Fibroblast of skin of back (primary cell): ENCODE measurements at places on chromosomes 11 and 22.
A peak's percentile ranks its signal among the peaks of the same experiment; 100 is the strongest.

- DNase-seq, result no peak
These were observed 224.2 kb downstream of the CEP164 start for GRCh38 chr11:117551761-117552343.

- no peak for DNase-seq
These were observed 768.8 kb downstream of the NTM start for GRCh38 chr11:132139181-132139580.

DNA sequence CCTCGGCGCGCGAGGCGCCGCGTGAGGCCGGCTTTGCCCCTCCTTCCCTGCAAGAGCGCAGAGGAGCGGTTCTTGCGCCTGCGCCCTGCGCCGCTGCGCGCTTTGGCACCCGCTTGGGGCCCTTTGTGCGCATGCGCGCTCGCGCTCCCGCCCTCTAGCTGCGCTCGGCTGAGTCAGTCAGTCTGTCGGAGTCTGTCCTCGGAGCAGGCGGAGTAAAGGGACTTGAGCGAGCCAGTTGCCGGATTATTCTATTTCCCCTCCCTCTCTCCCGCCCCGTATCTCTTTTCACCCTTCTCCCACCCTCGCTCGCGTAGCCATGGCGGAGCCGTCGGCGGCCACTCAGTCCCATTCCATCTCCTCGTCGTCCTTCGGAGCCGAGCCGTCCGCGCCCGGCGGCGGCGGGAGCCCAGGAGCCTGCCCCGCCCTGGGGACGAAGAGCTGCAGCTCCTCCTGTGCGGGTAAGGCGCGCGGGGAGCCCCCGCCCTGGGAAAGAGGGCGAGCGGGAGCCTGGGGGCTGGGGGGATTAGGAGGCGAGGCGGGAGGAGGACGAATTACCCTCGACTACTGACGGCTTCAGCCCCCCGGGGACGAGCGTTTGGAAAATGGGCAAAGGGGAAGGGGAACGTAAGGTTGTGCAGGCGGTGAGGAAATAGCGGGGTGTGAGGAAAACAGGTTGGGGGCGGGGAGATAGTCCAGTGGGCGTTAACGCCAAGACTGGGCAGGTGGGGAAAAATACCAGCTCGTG lies at the start of gene RTN3:
TSS of gene RTN3 (plus strand) at position 180 of the 745 bp plus-strand sequence. CDS start at position 317, 137 bp downstream.
- peak; percentile 96 for DNase-seq

- DNase-seq, result peak; percentile 61
These were observed 130.5 kb upstream of the ANO3 start for GRCh38 chr11:26201411-26201810.

GRCh38 chr11:8694137-8694536 lies 11.5 kb downstream of the RPL27A start:
- no peak for DNase-seq

- no peak for DNase-seq
These were observed 108.8 kb downstream of the NXPE2 start for GRCh38 chr11:114787126-114787525.

GRCh38 chr11:57842873-57843272 lies 81.3 kb downstream of the CTNND1 start:
- DNase-seq, result no peak

- no peak for DNase-seq
These were observed 9.3 kb downstream of the ATP5MGL start for GRCh38 chr22:42630901-42631602.

DNA sequence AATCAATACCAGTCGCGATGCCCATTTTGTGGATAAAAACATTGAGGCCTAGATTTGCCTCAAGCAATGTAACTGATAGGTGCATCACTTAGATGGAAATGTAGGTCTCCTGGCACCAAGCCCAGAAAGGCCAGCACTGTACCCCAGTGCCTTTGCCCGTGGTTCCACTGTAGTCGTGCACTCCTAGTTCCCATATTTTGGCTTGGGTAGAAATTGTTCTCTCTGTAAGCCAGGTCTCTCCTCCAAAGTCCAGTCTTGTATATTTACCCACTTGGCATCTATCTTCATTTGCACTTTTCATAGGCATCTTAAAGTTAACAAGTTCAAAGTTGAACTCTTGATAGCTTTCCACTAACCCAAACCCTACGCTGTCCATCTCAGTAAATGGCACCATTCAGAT lies 41.6 kb upstream of the DMC1 start:
- DNase-seq, result no peak

- no peak for DNase-seq
These were observed 6.8 kb downstream of the TOM1 start for GRCh38 chr22:35306350-35306967.

GRCh38 chr11:8566613-8567210 lies 27.3 kb downstream of the STK33 start:
- peak; percentile 60 for DNase-seq

GRCh38 chr11:12390687-12391110 lies 13.3 kb downstream of the PARVA start:
- no peak for DNase-seq

GRCh38 chr11:128714881-128715280 lies 21.0 kb downstream of the FLI1 start:
- peak; percentile 98 for DNase-seq

- no peak for DNase-seq
These were observed 95.2 kb downstream of the RCN1 start for GRCh38 chr11:32186118-32186517.

GRCh38 chr22:23163665-23164064 lies 16.6 kb upstream of the BCR start:
- no peak for DNase-seq

DNA sequence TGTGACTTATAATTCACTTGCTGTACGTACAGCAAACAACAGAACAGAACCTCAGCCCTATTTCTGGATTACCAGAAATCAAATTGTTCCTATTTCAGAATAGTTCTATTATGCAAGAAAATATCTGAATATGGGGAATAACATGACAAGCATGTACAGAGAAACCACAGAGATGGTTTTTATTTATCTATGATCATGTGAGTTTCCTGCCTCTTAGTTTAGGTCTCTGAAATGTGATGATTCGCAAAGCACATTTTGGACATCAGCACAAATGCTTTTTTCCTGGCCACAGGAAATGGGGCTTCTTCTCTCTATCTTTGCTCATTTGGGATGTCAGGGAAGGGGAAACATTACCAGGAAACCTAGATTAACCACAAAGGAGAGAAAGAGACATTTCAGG lies 266.7 kb upstream of the CTSC start:
- peak; percentile 65 for DNase-seq

- no peak for DNase-seq
These were observed 186.9 kb upstream of the PITPNB start for GRCh38 chr22:28105988-28106387.

GRCh38 chr11:117408356-117408755 lies 80.7 kb downstream of the CEP164 start:
- no peak for DNase-seq

DNA sequence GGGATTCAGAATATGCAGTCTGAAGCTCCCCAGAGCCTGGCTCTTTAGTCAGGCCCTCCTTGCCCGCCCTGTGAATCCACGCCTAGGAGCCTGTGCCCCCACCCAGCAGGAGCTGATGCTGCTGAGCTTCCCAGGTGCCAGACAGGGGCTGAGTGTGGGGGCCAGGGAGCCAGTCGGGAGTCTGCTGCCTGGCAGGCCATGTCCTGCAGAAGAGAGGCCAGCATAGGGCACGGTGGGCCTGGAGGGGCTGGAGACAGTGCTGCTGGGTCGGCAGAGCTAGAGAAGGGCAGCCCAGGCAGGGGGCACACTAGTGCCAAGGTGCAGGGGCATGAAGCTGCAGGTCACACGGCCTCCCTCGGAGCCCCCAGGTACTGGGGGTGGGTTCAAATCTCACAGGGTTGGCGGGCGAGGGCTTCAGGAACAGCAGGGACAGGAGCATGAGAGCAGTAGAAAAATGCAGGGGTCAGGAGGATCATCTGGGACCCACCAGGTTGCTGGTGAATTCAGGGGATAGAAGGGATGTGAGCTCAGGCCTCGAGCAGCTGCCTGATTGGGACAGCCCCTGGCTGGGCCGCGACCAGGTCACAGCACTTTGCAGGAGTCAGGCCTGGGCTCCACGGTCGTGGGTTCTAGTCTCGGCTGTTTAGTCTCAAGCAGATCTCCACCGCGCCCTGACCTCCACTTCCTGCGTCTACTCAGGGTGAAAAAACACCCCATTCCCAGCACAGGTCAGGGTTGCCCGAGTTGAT lies 4.1 kb upstream of the SEPTIN5 start:
- no peak for DNase-seq

DNA sequence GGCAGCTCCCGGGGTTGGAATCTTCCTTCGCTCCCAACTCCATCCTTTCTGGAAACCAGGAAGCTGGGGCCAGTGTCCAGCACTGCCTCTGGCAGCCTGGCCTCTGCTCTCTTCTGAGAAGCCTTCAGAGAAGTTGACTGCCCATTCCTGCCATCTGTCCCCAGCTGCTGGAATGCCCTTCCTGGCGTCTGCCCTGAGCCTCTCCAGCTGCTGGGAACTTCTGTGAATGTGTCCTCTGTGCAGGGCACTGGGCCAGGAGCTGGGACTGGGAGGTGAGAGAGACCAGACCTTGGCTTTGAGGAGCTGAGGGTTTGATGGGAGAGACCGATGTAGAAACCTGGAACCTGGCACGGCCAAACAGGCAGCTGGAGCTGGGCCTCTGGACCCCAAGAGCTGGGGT lies 5.9 kb upstream of the SOX10 start:
- DNase-seq, result no peak

GRCh38 chr11:13644997-13645687 lies 23.3 kb upstream of the FAR1 start:
- DNase-seq, result no peak

- DNase-seq, result no peak
These were observed 7.5 kb downstream of the PGAP2 start for GRCh38 chr11:3815845-3816244.

DNA sequence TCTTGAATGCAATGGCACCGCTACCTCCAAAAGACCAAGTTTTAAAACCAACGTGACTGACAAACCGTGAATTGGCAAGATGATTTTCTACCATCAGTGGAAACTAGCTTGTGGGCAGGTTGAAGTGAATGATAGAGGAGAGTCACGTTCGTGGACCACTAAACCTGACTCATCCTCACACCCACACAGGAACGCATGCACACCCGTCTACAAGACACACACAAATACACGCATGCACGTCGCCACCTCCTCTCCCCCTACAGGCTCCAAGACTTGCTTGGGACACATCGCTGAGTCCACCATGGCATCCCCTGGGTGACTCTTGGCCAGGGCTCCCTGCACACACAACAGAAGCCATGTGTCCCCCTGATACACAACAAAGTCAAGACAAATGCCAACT lies 14.4 kb downstream of the TMPRSS6 start:
- no peak for DNase-seq

DNA sequence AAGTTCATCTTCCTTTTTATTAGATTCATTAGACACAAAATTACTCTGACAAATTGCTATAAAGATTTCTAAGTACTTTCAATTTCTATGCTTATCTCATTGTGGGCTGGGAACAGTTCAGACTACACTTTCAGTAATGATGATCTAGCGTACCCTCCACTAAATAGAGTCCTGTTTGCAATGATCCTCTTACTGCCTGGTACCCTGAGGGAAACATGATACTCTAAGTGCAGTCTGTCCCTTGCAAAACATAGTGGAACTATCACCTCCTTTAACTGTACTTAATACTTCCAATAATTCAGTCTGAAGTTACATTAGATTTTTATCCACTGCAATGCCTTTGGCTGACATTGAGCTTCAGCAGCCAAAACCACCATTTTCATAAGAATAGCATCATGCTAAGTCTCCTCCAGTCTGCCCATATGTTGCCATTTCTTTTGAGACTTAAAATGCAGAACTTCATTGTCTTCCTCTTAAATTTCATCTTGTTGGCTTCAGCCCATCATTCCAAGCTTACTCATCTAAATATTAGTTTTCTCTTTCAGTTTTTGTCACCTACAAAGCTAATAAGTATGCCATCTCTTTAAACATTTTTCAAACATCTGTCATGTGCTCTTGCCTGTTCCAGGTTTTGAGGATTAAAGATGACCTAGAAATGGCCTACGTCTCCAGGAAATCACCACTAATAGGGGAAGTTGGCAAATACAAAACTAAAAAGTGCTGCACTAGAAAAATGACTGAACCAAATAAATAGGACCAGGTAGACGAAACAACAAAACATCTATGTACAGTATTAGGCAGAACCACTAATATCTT lies 55.5 kb downstream of the PAK1 start:
- no peak for DNase-seq

- no peak for DNase-seq
These were observed 93.2 kb downstream of the LDLRAD3 start for GRCh38 chr11:36037031-36037430.

- DNase-seq, result peak; percentile 25
These were observed 201.5 kb downstream of the SOX6 start for GRCh38 chr11:16154715-16155396.

- no peak for DNase-seq
These were observed 19.1 kb downstream of the TUB start for GRCh38 chr11:8100158-8100557.

- peak; percentile 89 for DNase-seq
These were observed 35.5 kb upstream of the ST14 start for GRCh38 chr11:130124096-130124495.

DNA sequence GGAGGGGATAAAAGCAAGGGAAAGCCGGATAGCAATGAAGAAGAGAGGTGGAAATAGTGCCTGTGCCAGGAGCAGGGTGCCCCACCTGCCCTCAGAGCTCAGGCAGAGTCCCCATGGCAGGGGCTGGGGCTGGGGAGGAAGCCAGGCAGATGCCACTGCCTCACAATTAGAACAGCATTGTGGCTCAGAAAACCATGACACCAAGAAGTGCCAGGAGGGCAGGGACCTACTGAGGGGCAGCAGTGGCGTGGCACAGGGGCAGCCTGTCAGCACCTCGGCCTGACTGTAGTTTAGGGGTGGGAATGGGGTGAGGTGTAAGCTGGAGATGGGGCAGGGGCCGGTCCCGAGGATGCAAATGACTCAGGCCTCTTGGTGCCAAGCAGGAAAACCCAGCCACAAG lies 532.1 kb upstream of the B3GAT1 start:
- DNase-seq, result no peak

GRCh38 chr11:111285189-111286091 lies 12.9 kb upstream of the POU2AF3 start:
- no peak for DNase-seq

- DNase-seq, result peak; percentile 88
These were observed 5.1 kb upstream of the BIRC2 start for GRCh38 chr11:102341844-102342318.

- no peak for DNase-seq
These were observed 22.0 kb upstream of the GRAMD1B start for GRCh38 chr11:123407996-123408597.

- DNase-seq, result no peak
These were observed 33.9 kb downstream of the ALX4 start for GRCh38 chr11:44275961-44276550.

DNA sequence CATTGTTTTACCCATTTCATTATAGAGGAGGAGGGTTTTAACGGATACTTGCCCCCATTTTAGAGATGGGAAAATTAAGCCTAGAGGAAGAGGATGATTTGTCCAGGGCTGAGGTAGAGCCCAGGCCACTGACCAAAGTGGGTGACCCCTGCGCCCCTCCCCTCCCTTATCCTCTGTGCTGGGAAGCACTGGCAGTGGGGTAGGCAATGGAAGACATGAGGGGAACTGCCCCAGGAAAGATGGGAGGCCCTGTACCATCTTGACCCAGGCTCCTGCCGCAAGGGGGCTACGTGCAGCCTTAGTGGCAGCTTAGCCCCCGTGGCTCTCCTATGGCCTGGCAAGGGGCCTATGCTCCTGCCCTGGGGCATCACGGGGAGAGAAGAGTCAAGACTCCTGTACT lies 76.4 kb upstream of the MYOD1 start:
- no peak for DNase-seq
